ENCODE measurements at places on chromosomes 2 and 18. TPM values are rescaled to one million over a fixed set of nuclear protein-coding genes. Genes with fewer than 3 reads are reported as not detected.

PDE11A gene
- 5.1 TPM for total RNA-seq

GRCh38 chr18:42310956-42311355 is 355.9 kb downstream of the PIK3C3 start:
- no peak for ATAC-seq

GRCh38 chr2:138948070-138948539 is 167.9 kb upstream of the NXPH2 start:
- ATAC-seq, result no peak

- ATAC-seq, result no peak
These were observed 651 bp upstream of the DPYSL5 start for GRCh38 chr2:26847307-26847654.

CD226 gene
- 0.32 TPM for total RNA-seq

CHMP3 gene
- total RNA-seq, result 73.2 TPM

DNA sequence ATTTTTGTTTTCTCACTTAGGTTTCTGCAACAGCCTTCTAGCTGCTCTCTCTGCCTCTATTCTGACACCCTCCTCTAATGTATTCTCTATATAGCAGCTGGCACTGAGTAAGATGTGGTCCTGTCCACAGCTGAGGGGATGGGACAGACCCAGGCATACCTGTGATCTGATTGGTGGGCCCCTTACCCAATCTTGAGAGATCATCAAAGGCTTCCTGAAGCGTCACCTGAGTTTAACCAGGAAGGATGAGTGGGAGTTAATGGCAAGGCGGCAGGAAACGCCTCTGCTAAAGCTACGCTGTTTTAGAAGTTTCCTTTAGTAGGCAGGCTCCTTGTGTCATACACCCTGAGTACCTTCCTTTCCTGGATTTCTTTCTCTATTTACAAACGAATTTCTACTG is 5.7 kb upstream of the TET3 start:
- ATAC-seq, result no peak

DNA sequence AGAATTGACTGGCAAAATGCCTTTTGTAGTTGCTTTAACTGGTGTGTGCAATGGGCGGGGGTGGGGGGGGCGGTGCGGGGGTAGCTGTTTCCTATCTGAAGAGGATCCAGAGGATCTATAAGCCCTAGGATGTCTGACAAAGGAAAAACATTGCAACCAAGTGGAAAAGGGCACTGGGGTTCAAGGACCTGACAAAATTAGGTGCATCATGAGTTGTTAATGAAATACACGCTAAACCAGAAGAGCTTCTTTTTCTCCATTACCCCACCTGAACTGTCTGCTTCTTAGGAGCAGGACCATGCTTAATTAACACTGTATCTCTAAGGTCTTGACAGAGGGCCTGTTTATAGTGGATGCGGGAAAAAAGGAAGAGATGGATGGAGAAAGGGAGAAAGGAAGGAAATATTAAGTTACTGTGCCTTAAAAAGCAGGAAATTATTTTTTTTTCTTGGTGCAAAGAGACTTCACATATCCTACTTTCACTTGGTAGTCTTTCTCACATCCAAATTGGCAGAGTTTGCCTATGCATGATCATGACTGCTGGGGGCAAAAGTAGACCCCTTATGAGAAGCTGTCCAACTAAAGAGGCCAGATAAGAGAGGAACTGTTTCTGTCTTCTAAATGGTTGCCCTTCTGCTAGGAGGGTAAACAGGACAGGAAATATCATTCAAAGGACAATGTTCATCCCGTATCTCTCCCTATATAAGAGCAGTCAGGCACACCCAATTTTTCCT is 4.6 kb downstream of the RND3 start:
- ATAC-seq, result no peak

PIKFYVE gene
- 22.6 TPM for total RNA-seq

GRCh38 chr2:106201661-106202060 is 7.6 kb upstream of the UXS1 start:
- ATAC-seq, result no peak

GRCh38 chr2:2291500-2292260 is 39.4 kb downstream of the MYT1L start:
- ATAC-seq, result peak; percentile 84

IL36B gene
- total RNA-seq, result 1.5 TPM

CAMKMT gene
- 6.0 TPM for total RNA-seq

- ATAC-seq, result peak; percentile 58
These were observed 158.0 kb upstream of the KLHL14 start for GRCh38 chr18:32930695-32931301.

- ATAC-seq, result no peak
These were observed 27.5 kb upstream of the C18orf32 start for GRCh38 chr18:49514577-49514976.

DNA sequence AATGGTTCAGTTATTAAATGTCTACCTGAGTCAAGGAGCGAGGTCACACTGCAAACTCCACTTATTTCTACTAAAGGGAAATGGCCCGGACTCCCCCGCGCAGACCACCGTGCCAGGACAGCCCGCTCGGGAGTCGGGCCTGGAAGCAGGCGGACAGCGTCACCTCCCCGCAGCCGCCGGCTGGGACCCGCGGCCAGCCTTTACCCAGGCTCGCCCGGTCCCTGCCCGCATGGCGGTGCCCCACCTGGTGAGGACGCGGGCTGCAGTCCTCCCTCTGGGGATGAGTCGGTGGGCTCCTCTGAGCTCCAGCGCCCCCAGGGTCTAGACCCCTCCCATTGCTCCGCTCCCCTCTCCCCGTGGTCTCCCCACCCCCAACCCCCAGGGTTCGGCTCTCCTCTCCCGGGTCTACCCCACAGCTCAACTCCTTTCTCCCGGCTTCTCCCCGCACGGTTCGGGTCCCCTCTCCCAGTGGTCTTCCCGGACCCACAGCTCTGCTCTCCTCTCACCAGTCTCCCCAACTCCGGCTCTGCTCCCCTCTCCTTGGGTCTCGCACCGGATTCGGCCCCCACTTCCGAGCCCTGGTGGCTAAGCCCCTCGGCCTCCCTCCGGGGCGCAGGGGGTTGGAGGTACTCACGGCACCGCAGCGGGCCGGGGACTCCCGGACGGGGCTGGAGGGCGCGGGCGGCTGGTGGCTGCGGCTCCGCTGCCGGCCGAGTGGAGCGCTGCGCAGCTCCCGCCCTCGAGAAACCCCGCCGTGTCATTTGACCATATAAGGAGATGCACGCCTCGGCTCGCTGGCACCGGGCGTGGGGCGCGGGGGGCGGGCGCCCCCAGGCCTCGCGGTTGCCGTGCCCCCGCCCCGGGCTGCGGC is at the start of gene FHL2:
Gene FHL2 (minus strand): TSS at position 716 of the 871 bp plus-strand sequence. CDS start 12,535 bp downstream, outside the sequence.
- peak; percentile 98 for ATAC-seq

SCN9A gene
- 11.2 TPM for total RNA-seq

- ATAC-seq, result peak; percentile 60
These were observed 490.7 kb downstream of the NUP35 start for GRCh38 chr2:183614799-183615435.

CCDC141 gene
- 0.38 TPM for total RNA-seq

DNA sequence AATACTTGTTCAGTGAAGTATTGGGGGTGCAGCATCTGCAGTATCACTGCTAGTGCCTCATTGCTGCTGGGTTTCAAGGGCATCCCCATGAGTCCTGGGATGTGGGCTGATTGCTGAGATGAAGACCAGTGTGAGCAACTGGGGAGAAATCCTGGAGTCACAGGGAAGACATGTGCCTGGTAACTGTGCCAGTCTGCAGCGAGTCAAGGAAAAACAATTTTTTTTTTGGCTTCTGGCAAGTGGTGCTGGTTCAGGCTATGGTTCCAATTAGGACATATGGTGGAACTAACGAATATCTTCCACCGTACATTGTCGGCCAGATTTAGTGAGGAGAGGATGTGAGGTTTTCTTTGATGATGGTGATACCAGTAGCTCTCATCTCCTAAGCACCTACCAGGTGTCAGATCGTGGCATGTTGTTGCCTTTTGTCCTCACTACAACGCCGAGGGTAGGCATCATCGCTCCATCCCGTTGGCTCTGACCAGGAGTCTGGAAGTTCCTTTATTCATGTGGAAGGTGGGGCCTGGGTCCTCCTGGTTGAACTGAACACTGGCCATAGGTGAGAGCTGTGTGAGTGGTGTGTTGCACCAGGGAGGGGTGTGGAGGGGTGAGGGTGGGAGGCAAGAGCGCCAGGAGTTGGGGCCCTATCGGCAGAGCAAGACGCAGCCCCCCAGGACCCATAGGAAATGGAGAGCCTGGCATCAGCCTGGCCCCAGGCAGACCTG is 118.0 kb upstream of the HS6ST1 start:
- ATAC-seq, result no peak

ZAP70 gene
- total RNA-seq, result 0.89 TPM

CACNB4 gene
- total RNA-seq, result 19.9 TPM

DNA sequence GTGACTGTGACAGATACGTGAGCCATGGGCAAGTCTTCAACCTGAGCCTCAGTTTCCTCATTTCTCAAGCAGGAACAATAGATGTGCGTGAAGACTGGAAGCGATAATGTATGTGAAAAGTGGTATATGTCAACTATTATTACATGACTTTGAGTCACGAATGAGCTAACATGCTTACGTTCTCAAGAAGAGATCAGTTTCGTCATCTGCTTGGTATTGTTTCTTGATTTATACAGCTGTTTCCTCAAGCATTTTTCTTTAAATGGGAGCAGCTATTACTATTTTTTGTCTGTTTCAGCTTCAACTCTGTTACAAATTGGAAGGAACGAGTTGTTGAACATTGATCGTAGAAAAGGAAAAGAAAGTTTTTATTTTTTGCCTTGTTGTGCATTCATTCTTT is 48.5 kb upstream of the THOC1 start:
- ATAC-seq, result no peak

DNA sequence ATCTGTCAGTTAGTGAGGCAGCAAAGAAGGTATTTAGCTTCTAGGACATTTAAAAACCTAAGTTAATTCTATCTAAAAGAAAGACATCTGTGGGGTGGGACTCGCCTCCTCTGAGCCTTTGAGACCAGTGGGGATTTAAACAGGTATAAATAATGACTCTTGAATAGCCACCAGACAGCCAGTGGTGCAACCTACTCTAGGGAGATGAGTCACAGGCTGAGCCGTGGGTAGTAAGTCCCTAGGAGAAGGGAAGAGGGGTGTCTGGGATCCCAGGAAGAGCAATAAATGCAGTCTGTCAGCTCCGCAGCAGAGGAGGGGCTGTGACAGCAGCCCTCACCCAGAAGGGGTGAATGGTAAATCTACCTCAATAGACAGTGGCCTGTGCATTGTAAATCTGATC is 43.1 kb upstream of the GALNT3 start:
- no peak for ATAC-seq

STPG4 gene
- total RNA-seq, result 0.50 TPM

POTEI gene
- 0.11 TPM for total RNA-seq

GRCh38 chr2:191961556-191961955 is 114.7 kb upstream of the CAVIN2 start:
- no peak for ATAC-seq

- no peak for ATAC-seq
These were observed 7.3 kb upstream of the MTLN start for GRCh38 chr2:110219496-110220189.

DNA sequence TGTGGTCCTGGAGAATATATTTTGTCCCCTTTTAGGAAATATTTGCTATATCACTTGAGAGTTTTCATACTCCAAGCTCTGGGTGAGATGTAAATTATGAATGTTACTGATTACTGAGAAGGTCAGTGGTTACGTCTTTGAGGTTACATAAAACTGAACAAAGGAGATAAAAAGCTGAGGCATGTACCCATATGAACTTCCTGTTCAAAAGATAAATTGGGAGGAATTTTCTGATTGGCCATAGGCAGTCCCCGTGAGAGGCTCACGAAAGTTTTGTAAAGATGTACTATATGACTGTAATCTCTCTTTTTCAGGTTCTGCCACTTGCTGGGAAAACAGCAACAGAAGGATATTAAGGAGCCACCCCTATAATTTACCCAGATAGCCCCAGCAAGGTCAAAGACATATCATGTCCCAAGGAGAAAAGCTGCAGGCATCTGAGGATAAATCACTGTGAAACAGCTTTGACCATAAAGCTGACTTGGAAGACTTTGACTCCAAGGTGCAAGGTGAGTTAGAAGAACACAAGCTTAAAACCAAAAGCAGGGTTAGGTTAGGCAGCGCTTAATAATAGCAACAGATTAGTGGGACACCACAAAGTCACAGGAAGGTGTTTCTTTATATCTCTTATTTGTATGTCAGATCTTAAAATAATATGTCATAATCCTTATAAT is 90.4 kb downstream of the OSBPL6 start:
- no peak for ATAC-seq

- ATAC-seq, result no peak
These were observed 938.3 kb upstream of the CRIM1 start for GRCh38 chr2:35417293-35417692.

RHOB gene
- total RNA-seq, result 10.6 TPM

DNA sequence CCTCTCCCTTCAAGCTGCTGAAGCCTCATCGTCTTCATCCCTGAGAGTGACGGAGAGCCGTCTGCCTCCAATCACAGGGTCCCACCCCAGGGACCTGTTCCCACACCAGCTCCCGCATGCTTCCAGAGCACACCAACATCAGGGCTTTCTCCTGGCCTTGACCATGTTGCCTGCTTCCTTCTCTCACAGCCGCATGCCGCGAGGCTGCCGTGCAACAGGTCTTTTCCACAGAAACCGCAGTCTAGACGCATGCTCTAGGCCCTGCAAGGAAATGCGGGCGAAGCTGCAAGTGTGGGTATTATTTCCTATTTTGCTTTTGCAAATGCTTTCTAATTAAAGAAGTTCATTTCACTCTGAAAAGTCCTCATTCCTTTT is 277.8 kb downstream of the EIPR1 start:
- ATAC-seq, result no peak

ZNF892 gene
- total RNA-seq, result 2.7 TPM

GRCh38 chr2:178592655-178593054 is 112.4 kb downstream of the PLEKHA3 start:
- ATAC-seq, result no peak
